Right cardiac atrium (tissue), 5 donors: ENCODE measurements at places on chromosomes 7 and 10.

DNA sequence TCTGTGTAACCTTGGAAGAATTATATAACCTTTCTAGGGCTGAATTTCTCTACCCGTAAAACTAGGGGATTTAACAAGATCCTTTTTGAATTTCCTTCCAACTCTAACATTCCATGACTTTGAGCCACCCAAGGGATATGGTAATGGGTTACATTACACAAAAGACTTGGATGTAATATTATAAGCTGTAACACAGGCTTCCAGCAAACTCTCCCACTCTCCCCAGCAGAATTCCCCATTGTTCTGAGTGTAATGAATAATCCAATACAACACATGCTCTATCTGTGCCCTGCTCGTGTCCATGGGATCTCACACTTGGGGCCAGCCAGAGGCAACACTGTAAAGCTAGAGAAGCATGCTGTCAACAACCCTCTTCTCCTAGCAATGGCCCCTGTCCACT is 790.6 kb upstream of the AUTS2 start:
- no peak for DNase-seq

DNA sequence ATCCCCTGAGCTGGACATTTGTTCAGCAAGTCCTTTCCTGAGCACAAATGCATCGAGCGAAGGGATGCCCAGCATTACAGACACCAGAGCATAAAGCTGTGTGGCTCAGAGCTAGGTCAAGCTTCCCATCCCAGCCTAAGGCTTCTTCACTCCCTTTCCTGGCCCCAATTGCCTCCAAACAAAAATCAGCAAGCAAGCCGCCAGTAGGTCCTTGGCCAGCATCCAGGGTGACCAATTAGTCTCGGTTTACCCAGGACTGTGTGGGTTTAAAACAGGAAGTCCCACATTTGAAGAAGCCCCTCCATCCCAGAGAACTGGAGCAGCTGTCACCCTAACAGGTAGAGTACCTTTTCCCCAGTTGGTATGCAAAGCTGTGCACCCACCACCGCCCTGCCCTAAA is 51.2 kb downstream of the PRKAG2 start:
- no peak for DNase-seq

DNA sequence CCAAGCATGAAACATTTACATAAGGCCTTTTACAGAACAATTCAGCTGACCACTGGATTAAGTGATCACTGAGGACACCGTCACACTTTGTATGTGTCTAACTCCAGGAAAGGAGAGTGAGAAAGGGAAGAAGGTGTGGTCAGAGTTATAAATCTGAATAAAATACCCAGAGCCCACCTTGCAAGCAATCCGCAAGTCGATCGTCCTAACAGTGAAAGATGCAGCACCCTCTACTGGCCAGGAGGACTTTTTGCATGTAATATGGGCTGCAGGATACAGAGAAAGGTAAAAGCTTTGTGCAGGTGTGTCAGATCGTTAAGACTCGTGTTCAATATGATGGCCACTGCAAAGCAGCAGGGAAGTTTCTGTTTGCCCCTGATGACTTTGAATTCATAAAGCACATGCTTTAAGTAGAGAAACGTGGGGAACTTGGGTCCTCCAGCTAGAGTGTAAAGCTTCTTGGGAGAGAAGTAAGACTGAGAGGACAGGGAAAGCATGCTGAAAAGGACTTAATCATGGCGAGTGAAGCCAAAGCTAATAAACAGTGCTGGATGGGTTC is 68.5 kb upstream of the BMPER start:
- DNase-seq = no peak

GRCh38 chr10:73894245-73894971 is 16.5 kb upstream of the PLAU start:
- DNase-seq = no peak

GRCh38 chr10:99484626-99485581 is 47.8 kb upstream of the NKX2-3 start:
- no peak for DNase-seq

DNA sequence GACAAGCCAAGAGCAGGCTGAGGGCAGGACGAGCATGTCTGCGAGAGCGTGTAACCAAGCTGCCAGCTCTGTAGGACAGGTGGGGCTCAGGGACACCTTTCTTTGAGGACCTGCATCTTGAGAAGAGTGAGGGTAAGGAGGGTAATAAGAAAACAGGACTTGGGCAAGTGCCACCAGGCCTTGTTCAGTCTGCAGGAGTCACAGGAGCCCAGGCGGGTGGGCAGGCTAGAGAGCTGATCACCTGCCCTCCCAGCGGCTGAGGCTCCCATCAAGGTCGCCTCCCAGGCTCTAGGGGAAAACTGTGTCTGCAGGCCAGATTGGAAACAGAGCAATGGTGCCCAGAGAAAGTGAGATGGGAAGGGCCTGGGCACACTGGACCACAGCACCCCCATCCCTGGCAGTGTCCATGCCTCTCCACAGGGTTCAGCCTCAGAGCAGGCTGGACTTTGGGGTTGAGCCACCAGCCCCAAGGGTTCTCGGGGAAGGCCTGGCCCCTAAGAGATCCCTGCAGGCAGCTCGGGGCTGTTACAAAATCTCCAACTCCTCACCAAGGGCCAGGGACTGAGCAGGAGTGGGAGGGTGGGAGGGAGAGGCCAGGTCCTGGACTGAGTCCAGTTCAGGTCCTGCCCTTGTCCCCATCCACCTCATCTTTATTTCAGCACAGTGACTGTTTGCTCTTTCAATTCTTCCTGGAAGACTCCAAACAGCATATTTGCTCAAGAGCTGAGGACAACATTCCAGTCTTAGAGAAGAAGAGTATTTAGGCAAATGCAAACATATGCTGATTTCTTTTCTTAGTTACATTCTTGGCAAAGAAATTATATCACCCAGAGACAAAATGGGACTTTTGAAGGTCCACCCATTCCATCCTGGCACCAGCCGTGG is 161.9 kb downstream of the GRID1 start:
- DNase-seq = no peak

GRCh38 chr7:129090300-129090907 is 35.5 kb upstream of the TNPO3 start:
- no peak for DNase-seq

DNA sequence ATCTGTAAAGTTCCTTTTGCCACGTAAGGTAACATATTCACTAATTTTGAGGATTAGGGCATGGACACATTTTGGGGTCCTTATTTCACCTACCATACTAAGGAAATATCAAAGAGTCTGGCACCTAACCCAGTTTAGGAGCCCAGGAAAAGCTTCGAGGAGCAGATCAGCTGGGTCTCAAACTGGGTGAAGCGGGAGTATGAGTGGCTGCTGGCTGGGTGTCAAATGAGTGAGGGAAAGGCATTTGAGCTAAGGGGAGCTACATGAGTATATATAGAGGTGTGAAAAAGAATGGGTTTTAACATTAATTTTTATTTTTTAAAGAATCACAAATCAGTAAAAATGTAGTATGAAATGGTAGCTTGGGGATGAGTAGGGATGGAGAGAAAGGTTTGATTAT is 71.3 kb downstream of the MCU start:
- DNase-seq = no peak

DNA sequence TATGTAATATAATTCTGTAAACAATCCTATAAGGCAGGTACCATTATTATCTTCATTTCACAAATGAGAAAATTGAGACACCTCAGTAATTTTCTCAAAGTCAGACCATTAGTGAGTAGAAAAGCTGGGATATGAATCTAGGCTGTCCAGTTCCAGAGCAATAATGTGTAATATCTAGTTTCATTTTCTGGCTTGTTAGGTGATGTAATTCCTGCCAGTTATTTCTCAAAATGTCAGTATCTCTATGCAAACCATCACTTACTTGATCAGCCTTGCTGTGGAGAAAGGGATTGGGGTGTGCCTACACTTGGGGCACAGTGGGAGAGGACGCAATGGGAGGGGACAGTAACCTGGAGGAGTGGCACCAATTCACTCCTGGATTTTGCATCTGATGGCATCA is 157.5 kb downstream of the LYZL1 start:
- no peak for DNase-seq

DNA sequence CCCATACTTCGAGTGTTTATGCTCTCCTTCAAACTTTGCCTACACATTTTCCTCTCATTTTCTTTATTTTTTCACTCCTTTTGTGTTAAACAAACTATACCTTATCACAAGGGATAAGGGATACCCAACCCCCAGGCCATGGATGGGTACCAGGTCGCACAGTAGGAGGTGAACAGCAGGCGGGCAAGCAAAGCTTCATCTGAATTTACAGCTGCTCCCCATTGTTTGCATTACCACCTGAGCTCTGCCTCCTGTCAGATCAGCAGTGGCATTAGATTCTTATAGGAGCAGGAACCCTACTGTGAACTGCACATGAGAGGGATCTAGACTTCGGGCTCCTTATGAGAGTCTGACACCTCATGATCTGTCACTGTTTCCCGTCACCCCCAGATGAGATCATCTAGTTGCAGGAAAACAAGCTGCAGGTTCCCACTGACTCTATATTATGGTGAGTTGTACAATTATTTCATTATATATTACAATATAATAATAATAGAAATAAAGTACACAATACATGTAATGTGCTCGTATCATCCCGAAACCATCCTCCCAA is 28.5 kb downstream of the ZC3HC1 start:
- no peak for DNase-seq
